MV-4-11 (cell line): ENCODE measurements at places on chromosomes 16 and 17.

GRCh38 chr16:70746040-70746707 is 54.8 kb downstream of the VAC14 start:
- peak; percentile 31 for DNase-seq

DNA sequence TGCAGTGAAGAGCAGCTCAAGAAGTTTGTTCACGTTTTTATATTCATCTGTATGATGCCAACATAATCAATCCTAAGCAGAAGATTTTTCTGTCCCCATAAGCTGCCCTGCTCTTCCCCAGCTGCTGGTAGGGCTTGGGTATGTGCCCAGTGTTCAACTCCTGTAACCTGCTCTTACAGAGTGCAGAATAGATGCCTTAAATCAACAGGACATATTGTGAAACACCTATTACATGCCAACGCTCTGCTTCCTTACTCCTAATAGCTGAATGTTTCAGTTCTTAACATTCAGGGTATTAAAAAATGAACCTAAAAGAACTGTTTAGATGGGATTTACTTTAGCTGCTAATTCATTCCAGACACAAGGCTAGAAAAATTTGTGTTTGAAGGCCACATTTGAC is 190.9 kb downstream of the HS3ST3A1 start:
- no peak for DNase-seq

- peak; percentile 4 for DNase-seq
Measured at GRCh38 chr17:61000911-61001310, 323.3 kb downstream of the BCAS3 start.

DNA sequence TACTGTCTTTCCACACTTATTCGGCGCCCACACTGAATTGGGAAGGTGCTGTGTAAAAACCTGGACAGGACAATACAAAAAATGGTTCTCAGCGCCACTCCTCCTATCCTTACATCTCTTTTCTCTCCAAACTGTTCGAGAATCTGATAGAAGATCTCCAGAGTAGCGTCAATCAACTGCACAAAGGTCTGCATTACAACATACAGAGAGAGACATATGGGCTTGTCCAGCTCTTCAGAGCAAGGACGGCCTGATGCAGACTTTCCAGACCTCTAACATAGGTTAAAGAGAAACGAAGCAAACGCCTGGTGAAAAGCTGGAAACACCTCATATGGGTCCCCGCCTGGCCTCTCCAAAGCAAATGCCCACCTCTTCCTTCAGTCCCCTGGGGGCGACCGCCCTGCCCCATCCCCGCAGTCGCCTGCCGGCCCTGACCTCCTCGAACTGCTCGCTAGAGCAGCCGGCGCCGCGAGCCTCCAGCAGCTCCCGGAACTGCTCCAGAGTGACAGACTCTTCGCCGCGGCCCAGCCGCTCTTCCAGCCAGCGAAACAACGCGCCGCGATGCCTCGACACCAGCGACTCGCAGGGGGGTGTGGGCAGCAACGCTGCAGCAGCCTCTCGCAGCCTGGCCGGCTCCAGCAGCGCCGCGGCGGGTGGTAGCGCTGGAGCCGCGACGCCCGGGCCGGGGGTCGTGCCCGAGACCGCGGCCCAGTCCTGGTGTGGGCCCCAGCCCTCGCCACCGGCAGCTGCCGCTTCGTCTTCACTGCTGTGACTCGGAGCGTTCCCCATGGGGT is 526 bp downstream of the ZZEF1 start:
- DNase-seq, result no peak

GRCh38 chr16:23334950-23335349 is 32.8 kb downstream of the SCNN1B start:
- no peak for DNase-seq

- DNase-seq, result peak; percentile 64
Measured at GRCh38 chr16:11700264-11701029, 32.2 kb downstream of the SNN start.

DNA sequence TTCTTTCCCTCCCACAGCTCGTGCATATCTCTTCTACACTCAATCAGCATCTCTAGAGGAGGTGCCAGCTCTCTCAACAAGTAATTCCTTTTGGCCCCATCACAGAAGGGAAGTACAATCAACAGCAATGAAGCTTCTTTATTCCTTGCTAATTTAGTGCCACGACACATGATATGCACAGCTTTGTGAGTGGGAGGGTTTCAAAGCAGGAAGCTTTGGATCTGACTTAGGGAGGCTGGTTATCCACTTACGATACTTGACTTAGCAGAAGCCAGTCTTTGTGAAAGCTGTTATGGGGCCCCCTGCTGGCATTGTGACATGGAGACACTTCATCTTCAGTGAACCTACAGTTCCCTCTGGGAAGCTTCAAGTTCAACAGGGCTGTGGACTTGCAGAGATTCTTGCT is 81.0 kb downstream of the TMEM100 start:
- DNase-seq, result peak; percentile 73

GRCh38 chr17:78294776-78295175 is 63.3 kb downstream of the TMEM235 start:
- peak; percentile 51 for DNase-seq

- no peak for DNase-seq
Measured at GRCh38 chr17:72238157-72238673, 117.4 kb downstream of the SOX9 start.

GRCh38 chr16:74500907-74501306 is 79.6 kb upstream of the CLEC18B start:
- DNase-seq, result no peak

- no peak for DNase-seq
Measured at GRCh38 chr16:73050201-73051099, 2.5 kb upstream of the ZFHX3 start.

DNA sequence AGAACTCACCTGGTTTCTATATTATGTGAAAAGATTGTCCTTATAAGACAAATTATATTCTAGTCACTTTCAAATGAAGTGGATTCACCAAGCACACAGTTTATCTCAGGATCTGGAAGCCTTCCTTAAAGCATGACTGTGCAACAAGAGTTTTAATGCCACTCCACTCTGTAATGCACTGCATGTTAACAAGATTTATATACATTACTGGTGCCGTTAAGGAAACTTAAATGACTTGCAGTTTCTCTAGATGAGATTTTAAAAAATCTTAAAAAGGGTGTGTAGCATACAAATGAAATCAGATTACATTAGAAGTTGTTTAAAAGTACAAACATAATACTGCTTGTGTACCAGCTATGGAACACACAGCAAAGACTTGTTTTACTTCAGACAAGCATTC is 150.8 kb downstream of the SNX11 start:
- no peak for DNase-seq

DNA sequence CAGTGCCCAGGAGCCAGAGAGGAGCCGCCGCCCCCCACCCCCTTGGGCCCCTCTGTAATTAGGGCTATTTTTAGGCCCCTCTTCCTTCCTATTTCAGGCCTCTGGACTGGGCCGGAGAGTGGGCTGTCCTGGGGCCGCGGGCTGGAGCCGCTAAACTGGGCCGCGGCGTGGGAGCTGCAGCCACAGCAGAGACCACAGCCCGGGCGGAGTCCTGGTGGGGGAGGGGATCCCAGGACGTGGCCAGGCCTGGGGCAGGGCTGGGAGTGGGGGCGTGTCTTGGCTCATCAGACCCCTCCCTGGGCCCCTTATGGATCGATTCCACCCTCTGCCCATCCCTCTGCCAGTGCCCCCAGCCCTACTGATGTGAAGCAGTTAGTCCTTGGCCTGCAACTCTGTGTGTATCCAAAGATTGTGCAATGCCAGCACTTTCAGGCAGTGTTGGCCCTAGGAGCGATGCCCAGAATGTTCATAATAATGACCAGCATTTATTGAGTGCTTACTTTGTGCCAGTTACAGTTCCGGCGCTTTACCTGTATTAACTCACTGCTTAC is 15.0 kb upstream of the TAC4 start:
- peak; percentile 33 for DNase-seq
